ENCODE measurements at places on chromosomes 3 and 15.
A peak's percentile ranks its signal among the peaks of the same experiment; 100 is the strongest.

DNA sequence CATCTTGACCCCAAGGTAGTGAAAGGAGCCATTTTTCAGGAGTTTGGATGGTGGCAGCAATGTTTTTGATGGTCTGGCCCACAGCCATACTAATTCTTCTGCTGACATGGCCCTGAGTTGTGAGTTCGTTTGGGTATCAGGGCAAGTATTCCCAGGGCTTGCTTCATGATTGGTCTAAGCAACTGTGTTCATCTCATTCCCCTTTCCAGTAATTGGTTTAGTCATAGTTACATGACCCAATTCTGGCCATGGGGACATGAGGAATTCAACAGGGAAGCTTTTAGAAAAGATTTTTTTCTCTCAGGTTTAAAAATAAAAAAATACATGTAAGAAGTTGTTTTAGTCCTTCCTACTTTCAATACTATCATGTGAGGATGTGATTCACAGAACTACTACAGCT, 150.5 kb upstream of the NPHP3 start:
- no peak for DNase-seq

DNA sequence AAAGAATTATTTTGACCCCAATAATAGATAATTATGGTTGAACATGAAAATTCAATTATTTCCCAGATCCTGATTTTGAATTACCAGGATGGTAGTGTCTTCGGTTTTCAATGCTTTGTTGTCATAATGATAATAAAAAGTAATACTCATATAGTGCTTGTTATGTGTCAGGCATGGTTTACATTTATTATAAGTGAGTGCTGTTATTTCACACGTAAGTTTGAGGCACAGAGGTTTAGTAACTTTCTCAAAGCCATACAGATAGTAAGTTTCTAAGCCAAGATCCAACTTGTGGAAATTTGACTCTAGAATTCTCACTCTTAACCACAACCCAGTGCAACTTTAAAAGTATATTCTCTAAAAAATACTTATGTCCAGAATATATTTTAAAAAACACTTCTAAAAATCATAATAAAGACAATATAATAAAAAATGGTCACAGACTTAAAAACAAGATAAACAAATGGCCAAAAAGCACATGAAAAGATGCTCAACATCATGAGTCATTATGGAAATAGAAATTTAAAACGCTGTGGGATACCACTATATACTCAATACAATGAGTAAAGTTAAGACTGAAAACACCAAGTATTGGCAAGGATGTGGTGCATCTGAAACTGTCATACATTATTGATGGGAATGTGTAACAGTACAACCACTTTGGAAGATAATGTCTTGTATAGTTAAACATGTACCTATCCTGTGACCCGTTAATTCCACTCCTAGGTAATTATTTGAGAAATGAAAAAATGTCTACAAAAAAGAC, 45.2 kb downstream of the SPRED1 start:
- peak; percentile 21 for DNase-seq

GRCh38 chr3:84904212-84904611, 54.6 kb upstream of the CADM2 start:
- no peak for DNase-seq

DNA sequence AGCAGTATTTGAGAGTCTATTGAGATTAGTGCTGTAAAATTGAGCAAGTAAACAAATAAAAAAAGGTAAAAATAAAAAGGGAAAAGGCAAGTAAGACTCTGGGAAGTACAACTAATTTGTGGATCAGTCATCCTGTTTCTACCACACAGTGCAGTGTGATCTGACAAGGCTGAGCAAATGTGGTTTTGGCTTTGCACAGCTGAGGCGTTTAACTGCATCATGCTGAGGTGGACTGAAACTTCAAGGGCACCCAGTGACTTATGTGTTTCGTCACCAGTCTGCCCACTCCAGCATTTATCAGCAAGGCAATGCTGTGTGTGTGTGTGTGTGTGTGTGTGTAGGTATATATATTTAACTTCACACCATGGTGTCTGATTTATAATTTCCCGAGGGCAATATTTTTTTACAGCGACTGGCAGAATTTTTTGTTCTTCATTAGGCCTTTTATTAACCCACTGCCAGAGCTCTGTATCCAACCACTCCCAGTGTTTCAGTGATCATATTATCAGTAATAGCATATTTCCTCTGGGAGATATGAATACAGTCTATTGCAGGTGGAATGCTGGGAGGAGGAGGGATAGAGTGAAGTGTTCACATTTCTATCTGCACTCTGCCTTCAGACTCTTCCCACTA, 131.5 kb upstream of the SATB1 start:
- no peak for DNase-seq

- DNase-seq = no peak
These were observed 42.9 kb downstream of the ADCY5 start for GRCh38 chr3:123405936-123406510.

- no peak for DNase-seq
These were observed 32.6 kb downstream of the RFX7 start for GRCh38 chr15:56211064-56211463.

DNA sequence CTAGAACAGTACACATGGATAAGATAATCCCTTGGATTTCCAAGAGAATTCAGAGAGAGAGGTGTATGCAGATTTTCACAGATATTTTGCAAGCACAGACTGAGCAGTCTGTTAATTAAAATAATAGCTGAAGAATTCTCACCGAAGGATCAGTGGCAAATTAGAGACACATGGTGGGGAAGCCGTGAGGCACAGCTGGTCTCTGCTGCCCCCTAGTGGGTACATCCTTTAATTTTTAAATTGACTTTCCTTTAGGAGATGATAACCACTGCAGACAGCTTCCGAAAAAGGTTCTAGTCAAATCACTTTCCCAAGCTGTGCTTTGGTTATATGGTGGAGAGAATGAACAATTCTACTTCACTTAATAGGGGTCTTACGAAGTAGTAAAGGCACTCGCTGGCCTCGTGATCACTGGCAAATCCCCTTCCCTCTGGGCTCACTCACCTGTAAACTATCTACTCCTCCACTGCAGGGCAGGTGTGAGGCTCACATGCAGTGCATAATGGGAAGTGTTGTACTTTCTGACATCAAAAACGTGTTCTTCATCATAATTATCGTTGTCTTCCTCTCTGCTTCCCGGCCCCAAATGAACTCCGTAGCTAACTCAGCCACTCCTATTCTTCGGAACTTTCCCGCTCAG, 19.5 kb downstream of the MESD start:
- peak; percentile 67 for DNase-seq

DNA sequence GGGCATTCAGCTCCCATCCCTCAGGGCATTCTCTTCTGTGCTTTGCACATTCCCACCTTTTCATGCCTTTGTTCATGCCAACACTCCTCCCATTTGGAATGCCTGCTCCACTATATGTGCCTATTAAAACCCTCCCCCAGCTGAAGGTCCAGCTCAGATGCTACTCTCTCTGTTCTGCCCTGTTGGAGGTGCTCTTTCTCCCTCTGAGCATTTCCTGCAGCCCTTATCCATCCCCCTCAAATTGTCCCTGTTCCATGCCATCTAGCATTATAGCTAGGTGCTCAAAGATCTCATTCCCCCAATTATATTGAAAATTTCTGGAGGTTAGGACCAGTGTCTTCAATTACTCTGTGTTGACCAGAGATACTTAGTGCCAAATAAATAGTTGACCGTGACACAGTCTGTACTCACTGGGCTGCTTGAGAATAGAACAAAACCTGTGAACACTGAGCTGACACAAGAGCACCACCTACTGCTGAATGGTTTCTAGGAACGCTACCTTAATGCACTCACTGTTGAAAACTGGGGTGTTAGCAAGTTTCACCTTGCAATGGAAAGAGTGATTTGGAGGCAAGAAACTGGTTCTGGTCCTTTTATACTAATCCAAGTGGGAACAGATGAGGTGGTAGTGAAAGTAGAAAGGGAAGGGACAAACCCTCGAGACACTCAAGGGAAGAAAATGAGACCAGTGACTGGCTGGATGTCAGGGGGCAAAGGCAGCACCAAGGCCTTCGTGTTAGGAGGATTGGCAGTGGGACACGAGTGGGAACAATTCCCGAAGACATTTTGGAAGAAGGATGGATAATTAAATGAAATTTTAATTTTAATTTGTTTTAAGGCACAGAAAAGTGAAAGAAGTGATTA, 289.8 kb upstream of the ROPN1 start:
- DNase-seq = peak; percentile 45

GRCh38 chr3:179640469-179640868, 12.4 kb upstream of the USP13 start:
- DNase-seq = no peak

- DNase-seq = peak; percentile 58
These were observed 3.9 kb upstream of the CIDEC start for GRCh38 chr3:9883706-9884554.

DNA sequence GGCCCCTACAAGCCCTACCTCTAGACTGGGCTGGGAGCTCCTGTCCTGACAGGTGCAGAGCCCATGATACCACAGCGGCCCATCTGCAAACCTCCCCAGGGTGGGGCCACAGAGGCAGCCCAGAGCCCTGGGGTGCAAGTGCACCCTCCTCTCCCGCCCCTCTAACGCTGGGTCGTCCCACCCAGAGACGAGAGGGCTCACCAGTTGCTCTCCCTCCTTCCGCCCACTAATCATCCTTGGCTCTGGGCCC, 742 bp downstream of the TNK2 start:
- no peak for DNase-seq

GRCh38 chr3:111539351-111540331, 2.4 kb upstream of the CD96 start:
- peak; percentile 65 for DNase-seq

- DNase-seq = no peak
These were observed 59.6 kb downstream of the ATP10A start for GRCh38 chr15:25803541-25803940.

DNA sequence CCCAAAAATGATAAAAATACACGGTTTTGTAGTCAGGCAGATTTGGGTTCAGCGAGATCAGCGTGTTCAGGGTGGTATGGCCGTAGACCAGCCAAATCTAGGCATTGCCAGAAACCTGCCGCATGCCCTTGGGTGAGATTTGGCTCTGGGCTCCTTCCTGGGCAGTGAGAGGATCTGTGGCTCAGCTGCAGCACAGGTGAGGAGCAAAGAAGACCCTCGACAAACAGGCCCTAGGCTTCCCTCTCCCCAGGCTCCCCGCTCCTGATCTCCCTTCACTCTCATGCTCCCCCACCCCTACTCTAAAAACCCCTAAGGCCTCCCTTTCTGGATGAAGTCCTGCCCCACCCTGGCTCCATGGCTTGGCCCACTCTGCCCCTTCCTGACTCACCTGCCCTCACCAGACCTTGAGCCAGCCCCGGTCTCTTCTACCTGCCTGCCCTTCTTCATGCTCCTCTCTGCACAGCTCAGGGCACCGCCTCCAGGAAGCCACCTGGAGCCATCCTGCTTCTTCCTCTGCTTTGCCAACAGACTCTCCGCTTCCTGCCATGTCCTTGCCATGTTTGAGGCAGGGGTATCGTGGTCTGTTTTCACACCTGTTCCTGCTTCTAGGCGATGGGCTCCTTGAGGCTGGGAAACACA, 88.1 kb downstream of the CORO2B start:
- no peak for DNase-seq

- DNase-seq = no peak
These were observed 58.8 kb downstream of the SLCO3A1 start for GRCh38 chr15:91912336-91912735.

GRCh38 chr15:68583321-68583720, 4.5 kb downstream of the CORO2B start:
- DNase-seq = no peak

Data from fibroblast of skin of abdomen (primary cell).